Iris pigment epithelial cell (primary cell): ENCODE measurements at places on chromosomes 12 and 14.
A peak's percentile ranks its signal among the peaks of the same experiment; 100 is the strongest.

DNA sequence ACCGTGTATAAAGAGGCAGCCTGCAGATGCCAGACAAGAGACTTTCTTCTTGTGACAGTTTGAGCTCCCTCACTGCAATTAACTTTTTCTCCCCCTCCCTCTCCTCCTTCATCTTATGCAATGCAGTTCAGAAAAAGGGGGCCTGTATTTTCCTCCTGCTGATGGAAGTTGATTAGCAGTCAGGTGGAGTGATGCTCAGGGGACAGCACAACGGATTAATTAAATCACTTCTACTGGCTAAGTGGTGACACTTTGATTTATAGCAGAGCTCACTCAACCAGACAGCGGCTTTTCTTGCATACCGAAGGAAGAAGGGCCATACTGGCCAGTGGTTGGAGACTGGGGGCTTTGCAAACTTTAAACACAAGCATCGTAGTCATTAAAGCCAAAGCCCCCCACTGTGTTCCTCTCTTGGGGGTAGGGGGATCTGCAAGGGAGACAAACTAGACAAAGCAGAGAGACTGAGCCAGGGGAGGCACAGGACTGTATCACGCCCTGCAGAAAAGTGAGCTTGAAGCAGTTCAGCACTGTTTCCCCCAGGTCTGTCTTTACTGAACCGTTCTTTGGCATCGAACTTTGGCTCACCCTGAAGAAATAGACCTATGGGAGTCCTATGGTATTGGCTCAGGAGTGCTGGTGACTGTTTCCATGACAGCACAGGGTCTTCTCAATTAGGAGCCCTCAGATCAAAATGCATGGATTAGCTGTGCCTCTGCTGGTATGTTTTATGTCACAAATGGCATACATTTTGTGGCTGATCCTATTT lies 47.7 kb downstream of the SPRING1 start:
- DNase-seq, result no peak

DNA sequence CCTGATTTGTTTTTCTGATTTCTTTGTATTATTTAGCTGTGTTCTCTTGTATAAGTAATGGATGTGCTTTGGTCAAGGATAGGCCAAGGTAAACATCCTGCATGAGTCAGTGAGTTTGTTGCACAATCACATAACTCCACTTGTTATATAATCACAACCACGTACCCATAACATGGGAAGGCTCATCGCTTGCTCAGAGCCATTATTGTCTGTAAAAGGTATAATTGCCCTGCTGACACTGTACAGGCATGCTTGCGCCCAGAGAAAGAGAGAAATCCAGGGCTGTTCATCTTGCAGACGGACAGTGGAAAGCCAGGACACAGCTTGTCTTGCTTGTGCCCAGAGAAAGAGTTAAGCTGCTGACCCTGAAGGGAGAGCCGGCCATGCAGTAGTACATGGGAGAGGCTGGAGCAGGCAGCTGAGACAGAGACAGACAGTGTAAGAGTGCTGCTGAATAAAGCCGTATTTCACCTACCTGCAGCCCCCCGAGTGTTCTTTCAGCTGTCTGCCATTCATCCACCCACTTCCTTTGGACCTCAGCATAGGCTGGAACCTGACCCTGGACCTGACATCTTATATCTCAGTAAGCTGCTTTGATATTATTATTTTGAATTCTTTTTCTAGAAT lies 174.7 kb upstream of the DAAM1 start:
- DNase-seq, result peak; percentile 87

DNA sequence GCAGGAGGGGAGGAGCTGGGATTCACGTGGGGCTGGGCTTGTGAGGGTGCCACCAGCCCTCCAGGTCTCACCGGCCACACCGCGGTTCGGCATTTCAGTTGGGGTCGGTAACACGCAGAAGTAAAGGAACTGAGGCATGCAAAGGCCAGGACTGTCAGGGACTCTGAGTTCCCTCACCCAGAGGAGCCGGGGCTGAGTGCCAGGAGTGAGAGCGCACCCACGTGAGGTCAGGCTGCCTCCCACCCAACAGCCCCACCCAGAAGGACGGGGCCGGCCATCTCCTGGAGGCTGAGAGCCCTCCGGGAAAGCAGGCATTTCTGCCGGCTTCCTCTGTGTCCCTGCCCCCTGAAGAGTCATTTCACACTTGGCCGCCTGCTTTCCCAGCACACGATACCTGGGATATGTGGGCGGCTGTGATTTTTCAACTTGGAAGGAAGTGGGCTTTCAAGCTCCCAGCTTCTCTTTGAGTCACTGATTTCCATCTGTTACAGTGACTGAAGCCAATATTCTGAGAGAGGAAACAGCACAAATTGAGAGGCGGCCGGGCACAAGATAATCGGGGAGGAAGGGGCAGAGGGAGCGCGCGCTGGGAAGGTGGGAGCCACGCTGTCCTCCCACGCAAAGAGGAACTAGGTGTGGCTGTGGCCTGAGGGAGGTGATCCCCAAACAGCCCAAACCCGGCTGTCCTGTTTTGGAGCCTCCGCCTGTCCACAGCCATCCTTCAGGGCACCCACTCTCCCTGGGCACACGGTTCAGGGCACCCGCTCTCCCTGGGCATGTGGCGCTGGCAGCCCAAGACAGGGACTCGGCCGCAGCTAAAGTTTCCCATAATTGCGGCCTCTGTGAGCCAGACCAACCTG lies 19.0 kb downstream of the GALNT9 start:
- DNase-seq, result no peak

GRCh38 chr12:4311776-4312175 lies 9.2 kb upstream of the TIGAR start:
- no peak for DNase-seq

- DNase-seq, result peak; percentile 16
Measured at GRCh38 chr12:71641390-71641789, 22.3 kb downstream of the ZFC3H1 start.

GRCh38 chr12:26646571-26646970 lies 186.4 kb downstream of the ITPR2 start:
- DNase-seq, result no peak

DNA sequence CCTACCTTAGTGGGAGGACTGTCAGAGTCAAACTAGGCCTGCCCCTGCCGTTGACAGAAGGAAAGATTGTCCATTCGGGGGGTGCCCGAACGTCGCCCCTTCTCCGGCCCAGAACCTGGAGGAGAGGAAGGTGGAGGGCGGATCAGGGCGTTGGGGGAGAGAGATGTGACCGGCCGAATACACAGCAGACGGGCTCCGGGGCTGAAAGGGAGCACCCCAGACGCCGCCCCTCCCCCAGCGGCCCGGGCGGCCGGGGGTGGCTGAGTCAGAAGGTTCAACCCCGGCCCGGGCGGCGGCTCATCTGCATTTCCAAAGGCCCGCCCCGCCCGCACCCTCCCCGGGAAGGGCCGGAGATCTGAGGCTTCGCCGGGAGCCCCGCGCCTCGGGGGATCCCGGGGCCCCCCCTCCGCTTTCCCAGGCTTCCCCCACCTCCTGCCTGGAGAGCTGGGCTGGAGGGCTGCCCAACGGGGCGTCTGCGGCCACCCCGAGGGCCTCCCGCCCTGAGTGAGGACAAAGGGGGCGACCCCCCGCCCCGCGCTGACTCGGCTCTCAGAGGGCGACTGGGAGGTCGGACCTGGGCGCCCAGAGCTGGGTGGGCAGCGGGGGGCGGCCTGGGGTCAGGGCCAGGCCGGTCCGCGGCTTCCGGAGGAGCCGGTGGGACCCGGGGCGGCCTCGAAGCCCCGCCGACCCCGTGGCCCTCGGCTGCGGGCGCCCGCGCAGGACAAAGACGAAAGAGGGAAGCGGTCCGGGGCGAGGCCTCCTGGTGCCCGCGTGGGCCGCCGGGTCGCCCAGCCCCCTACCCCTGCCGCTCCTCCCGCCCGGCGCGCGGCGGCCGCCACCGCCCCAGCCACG lies 3.7 kb upstream of the SETD1B start:
- peak; percentile 91 for DNase-seq

DNA sequence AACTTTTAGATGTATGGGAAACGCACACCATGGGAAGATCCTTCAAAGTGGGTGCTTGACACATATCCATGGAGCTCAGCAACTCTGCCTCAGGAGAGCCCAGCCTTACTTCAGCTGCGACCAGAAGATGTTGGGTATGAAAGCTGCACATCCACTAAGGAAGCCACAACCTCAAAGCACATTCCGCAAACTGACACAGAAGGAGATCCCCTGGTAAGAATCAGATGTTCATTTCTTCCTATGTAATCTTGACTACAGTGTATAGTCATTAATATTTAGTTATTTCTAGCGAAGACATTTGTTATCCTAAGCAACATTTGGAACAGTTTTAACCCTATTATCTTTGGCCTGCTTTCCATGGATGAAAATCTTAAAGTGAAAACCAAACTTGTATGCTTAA lies 374.2 kb downstream of the NAV3 start:
- no peak for DNase-seq

- no peak for DNase-seq
Measured at GRCh38 chr12:64633011-64633939, 23.0 kb downstream of the RASSF3 start.

- no peak for DNase-seq
Measured at GRCh38 chr12:92088805-92089204, 56.8 kb downstream of the BTG1 start.

DNA sequence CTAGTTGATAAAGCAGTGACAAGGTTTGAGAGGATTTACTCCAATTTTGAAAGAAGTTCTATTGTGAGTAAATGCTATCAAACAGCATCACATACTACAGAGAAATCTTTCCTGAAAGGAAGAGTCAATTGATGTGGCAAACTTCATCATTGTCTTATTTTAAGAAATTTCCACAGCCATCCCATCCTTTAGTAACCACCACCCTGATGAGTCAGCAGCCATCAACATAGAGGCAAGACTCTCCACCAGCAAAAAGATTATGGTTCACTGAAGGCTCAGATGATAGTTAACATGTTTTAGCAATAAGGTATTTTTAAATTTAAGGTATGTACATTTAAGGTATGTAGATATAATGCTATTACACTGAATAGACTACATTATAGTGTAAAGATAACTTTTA lies 122.1 kb upstream of the ARHGAP5 start:
- peak; percentile 48 for DNase-seq

- no peak for DNase-seq
Measured at GRCh38 chr12:52312086-52312485, 9.1 kb downstream of the KRT83 start.

- DNase-seq, result no peak
Measured at GRCh38 chr12:128767518-128767917, 56.2 kb downstream of the SLC15A4 start.

DNA sequence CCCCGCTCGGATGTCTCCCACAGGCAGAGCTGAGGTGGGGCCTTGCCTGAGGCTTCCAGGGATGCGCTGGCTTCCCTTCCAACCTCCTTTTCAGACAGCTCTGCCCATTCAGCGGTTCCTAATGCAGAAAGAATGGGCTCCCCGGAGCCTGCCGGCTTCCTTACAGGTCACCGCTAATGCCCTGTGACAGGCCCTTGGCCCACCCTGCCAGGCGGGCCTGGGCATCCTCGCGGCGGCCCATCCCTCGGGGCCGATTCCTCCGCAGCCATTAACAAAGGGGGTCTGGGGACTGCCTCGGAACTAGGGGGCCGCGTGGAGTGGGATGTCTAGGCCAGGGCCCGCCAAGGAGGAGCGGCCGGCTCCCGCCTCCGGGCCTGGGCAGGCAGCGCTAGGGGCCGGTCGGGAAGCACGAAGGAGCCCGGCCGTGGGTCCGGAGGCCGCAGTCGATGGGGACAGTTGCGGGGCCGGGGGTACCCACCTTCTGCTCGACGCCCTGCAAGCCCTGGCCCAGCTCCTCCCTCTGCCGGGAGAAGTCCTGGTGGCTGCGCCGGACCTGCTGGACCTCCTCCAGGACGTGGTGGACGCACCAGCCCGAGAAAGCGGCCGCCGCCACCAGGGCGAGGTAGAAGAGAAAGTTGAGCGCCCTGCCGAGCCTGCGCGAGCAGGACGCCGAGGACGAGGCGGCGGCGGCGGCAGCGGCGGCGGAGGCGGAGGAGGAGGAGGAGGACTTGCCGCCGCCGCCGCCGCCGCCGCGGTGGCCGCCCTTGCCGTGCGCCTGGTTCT lies 738 bp downstream of the CKAP4 start:
- DNase-seq, result peak; percentile 76
